ENCODE measurements at places on chromosomes 6 and 20.

- DNase-seq, result peak; percentile 23
These were observed 11.8 kb downstream of the TMEM14B start for GRCh38 chr6:10759312-10759839.

- DNase-seq, result no peak
These were observed 563.1 kb upstream of the JARID2 start for GRCh38 chr6:14682812-14683211.

DNA sequence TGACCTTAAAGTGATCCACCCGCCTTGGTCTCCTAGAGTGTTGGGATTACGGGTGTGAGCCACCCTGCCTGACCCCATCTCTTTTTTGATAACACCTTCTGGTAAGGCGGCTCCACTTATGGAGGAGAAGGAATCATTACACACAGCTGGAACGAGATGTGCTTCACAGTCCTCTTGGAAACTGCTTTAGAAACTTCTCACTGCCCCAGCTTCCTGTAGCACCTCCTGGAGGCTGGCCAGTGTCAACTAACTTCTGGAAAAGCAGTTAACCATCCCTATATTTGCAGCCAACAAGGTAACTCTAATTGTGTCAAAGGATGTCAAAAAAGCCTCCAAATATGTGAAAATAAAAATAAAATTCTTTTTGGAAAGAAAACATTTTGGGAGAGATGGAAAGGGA is 48.8 kb upstream of the BCLAF1 start:
- no peak for DNase-seq

- no peak for DNase-seq
These were observed 192.2 kb upstream of the LRFN2 start for GRCh38 chr6:40779409-40779808.

GRCh38 chr20:23568320-23568970 is at the start of gene CST9L:
Gene CST9L, minus strand, starts transcription at chr20:23568484. Its CDS starts 34 bp downstream, at chr20:23568450.
- DNase-seq, result no peak

- DNase-seq, result no peak
These were observed 22.4 kb downstream of the SLC35F1 start for GRCh38 chr6:117929501-117929900.

DNA sequence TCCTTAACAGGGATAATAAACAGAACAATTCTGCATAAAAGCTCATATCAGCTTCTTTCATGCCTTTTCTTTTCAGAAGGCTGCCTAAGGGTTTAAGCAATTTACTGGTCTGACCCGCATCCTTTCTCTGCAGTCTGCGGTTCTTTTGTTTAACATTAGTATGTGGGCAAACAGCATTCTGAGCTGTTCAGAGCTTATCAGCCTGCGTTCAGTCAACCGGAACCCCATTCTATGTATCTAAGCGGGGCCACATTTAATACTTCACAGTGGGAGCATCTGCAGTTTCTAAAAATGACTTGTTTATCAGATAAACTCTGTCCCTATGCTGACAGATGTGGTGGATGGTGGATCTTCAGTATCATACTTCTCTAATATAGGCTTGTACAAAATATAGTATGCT is 758.9 kb upstream of the MMS22L start:
- DNase-seq, result no peak

- DNase-seq, result no peak
These were observed 27.4 kb downstream of the ZC3H12D start for GRCh38 chr6:149457316-149457884.

- no peak for DNase-seq
These were observed 14.0 kb upstream of the LRRN4 start for GRCh38 chr20:6067763-6068318.

DNA sequence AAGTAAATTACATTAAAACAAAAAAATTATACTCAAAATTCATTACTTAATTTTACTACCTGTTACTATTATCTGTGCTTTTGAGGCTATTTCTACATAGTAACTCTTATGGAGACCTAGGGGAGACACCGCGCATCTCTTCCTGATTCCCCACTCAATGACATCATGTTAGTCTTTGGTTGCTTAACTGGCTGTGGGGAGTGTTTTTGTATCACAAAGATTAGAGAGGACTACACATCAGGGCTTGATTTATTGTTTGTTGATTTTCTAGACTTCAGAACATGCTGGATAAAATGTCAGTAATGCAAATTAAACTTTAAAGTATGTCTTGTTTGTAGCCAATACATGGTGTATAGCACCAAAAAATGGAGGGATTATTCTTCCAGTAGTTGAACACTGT is 26.0 kb downstream of the SLC2A10 start:
- DNase-seq, result no peak

- peak; percentile 96 for DNase-seq
These were observed 435 bp downstream of the DLK2 start for GRCh38 chr6:43454696-43455530.

DNA sequence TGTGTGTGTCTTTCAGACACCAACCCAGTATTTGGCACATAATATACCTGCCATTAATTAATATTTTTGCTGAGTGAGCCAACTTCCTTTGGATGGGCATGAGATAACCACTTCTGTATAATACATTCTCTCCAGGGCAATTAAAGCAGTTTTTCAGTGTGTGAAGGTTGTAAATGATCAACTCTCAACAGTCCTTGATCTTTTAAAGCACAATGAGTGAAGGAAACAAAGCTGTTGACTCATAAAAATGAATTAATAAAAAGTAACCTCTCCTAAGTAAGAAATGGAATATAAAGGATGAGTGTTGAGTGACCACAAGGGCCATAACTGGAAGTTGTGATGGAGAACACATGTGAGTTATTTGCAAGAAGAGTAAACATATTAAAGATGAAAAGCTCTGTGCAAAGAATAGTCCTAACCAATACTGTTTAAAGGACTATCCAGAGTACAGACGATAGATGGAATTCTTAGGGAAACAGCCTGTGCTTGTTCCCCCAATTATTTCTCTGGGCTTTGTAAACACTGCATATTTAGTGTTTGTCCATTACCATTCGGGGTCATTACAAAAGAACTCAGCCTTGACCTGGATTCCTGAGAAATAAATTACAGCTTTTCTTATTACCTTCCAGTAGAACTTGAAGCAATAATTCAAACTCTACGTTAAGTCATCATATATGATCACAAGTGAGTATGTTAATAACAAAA is 446.2 kb downstream of the PLCB1 start:
- DNase-seq, result no peak

DNA sequence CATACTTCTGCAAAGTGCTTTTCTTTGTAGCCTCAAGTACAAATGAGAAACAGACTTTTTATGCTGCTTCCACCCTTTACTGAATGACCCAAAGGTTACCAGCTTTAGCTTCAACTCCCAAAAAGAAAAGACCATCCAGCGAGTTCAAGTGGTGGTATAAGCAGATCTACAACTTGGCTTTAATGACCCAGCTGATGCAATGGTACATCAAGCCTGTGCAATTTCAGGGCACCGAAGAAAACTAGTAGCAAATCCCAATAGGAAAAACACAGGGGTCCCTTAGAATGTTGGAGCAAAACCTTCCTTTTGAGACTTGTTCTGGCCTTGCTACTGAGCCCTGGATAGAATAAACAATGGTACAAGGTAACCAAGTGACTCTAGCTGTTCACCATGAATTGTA is 33.8 kb downstream of the STX7 start:
- no peak for DNase-seq

- no peak for DNase-seq
These were observed 130.5 kb downstream of the VEGFA start for GRCh38 chr6:43900560-43900915.

GRCh38 chr6:82970839-82971238 is 94.8 kb downstream of the UBE3D start:
- no peak for DNase-seq

GRCh38 chr6:156283091-156283490 is 494.1 kb upstream of the ARID1B start:
- no peak for DNase-seq

- DNase-seq, result peak; percentile 40
These were observed 571 bp upstream of the EEF1A2 start for GRCh38 chr20:63499338-63499969.

DNA sequence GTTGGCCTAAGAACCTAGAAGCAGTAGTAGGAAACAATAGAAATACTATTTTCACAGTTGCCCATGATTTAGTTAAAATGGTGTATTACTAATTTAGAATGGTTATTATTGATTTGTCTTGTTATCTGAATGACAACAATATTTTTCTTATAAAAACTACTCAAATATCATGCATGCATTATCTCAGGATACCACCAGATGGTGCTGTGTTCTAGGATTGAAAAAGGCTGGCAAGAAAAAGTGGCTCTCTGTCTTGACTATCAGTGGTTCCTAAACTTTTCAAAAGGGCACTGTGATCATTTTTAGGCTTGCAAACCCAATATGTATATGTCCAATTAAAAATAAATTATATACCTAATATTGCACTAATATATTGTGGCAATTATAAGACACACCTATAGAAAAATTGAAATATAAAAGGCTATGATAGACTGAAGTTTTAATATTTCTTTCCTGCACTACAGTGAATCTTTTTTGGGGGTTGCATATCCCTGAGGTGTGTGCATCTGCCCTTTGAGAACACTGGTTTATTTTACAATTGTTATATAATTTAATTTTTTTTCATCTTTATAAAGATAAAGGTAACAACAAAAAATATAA is 131.7 kb upstream of the MLIP start:
- DNase-seq, result peak; percentile 43

- DNase-seq, result no peak
These were observed 60.1 kb downstream of the MMS22L start for GRCh38 chr6:97222903-97223302.

DNA sequence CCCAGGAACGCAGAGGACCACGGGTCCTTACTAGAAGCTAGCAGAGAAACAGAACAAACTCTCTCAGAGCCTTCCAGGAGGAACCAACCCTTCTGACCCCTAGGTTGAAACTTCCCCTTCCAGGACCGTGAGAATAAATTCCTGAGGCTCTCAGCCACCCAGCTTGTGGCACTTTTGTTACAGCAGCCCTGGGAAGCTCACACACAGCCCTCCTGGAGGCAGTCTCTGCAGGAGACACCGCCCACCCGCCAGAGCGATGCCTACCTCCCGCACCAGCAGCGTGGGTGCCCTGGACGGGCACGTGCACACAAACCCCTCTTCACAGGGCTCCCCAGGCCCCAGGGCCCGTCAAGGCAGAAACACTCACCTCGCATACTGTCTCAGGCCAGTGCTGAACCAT is 4.2 kb downstream of the RNASET2 start:
- DNase-seq, result no peak

GRCh38 chr6:149761438-149761837 is 11.9 kb downstream of the PCMT1 start:
- no peak for DNase-seq

- DNase-seq, result no peak
These were observed 47.2 kb downstream of the BACH2 start for GRCh38 chr6:90249458-90249857.
